Lung microvascular endothelial cell (primary cell): ENCODE measurements at places on chromosomes 2 and 18.

GRCh38 chr2:8000870-8001269 is 681.0 kb upstream of the ID2 start:
- no peak for DNase-seq

GRCh38 chr2:48165070-48165753 is 258.9 kb upstream of the FBXO11 start:
- no peak for DNase-seq

DNA sequence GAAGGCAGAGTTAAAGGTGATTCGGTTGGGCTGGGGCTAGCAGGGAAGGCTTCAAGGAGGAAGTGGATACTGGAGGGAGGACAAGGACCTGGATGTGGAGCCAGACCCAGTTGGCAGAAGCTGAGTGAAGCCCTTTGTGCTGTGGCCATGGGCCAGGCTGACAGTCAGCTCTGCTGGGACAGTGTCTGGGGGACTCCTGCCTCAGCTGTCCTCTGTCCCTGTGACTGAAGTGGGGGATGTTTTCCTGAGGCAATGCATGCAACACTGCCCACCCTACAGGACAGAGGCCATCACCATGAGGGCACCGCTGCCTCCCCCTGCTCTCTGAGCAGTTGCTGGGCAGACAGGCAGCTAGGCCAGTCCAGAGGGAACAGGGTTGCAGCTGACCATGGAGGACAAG is 40.0 kb downstream of the ST8SIA5 start:
- no peak for DNase-seq

GRCh38 chr2:219350710-219351221 is 18.2 kb upstream of the RESP18 start:
- no peak for DNase-seq

DNA sequence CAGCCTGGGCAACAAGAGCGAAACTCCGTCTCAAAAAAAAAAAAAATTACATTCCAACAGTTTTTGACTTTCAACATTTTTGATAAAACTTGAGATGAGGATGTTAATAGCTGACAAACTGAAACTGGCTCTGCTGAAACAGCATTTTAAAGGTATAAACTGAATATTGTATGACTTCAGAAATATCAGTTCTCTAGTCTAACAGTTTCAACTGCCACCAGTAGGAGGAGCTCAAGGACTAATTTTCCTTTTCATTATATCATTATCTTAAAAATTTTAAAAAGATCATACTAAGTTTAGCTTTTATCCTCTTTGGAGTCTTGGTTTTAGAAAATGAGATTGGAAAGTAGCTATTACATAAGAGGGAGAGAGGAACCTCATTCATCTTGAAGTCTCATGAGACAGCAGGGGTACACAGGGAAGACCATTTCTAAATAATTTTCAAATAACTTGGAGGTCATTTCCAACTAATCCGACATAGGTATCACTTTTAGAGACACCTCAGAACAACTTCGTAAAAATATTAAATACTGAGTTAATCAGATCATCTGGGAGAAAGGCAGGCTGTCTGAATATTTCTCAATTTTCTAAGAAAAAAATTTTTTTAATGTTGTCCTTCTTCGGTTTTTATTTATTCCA is 37.6 kb upstream of the MCM6 start:
- DNase-seq = peak; percentile 64
